Uterus (tissue), 4 donors: ENCODE measurements at places on chromosomes 6 and 20. TPM values are rescaled to one million over a fixed set of nuclear protein-coding genes. Genes with fewer than 3 reads are reported as not detected.

DNA sequence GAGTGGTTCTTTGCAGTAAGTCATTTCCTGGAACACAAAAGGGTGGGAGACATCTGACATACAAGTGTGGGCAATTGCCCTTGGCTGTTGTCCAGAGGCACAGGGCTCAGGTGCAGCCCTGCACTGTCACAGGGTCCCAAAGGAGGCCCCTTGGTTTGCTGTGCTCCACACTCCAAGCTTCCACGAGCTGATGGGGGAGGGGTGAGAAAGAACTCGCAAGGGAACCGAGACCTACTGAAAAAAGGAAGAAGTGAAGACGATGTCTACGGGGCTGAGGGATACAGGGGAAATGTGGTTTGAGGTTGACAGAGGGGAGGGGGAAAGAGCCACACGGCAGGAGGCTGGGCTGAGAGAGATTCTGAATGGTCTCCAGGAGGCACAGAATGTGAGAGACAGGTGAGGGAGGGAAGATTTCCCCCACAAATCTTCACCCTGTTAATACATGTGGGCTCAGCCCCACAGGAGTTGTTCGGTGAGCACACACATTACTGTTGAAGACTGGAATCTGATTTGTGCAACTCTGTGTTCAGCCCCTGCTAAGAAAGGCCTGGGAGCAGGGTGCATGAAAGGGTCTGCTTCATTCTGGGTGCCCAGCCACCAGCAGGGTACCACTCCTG, 123.4 kb downstream of the LY86 start:
- H3K27ac ChIP-seq, result no peak overlapping the region
- DNase-seq, result no peak
- no peaks in the 10 kb centered on the region for H3K4me1 ChIP-seq
- no peaks in the 10 kb centered on the region for H3K36me3 ChIP-seq

- H3K4me1 ChIP-seq, result no peaks in the 10 kb centered on the region
- peak; percentile 66 for DNase-seq
- H3K27ac ChIP-seq, result peak overlapping the region; percentile 69
- no peaks in the 10 kb centered on the region for H3K36me3 ChIP-seq
- H3K27me3 ChIP-seq, result no peaks in the 10 kb centered on the region
These were observed 20.3 kb downstream of the ZMYND8 start for GRCh38 chr20:47336129-47336754.

SPATA2 gene
- total RNA-seq, result 4.4 TPM

DNA sequence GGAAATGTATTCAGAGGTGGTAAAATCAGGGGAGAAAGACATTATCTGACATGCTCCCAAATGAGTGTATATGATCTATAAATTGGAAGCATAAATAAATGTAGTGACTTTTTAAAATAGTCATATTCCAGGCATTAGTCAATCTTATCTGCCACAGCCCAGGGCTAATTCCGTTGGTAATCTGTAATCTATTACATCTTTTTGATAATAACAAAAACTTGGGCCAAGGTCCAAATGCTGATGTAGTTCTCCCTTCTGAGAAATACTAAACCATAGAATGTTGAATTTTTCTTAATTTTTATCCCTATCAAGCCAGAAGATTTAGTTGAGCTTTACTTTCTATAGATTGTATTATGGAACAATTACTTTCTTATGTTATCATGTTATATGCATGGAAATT, 1279.8 kb downstream of the EPHA7 start:
- H3K27me3 ChIP-seq, result no peaks in the 10 kb centered on the region
- no peaks in the 10 kb centered on the region for H3K36me3 ChIP-seq
- no peak for DNase-seq
- no peak overlapping the region for H3K27ac ChIP-seq
- H3K4me3 ChIP-seq, result no peak overlapping the region

DNA sequence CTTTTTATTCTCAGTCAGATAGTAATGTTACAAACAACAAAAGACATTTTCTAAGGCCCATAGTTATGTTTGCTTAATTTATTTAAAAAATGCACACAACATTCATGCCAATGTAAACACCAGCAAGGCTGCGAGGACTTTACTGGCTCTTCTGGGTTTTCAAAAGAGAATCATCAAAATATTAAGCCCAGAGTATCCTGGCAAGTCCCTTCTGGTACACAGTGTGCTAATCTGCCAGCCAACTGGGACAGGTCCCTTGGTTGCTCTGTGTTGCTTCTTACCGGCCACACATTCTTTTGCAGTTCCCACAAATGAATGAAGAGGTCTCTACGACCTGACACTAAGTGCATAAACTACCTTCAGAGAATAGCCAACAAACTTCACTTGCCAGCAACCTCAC, 42.6 kb upstream of the SPDEF start:
- H3K27ac ChIP-seq, result no peak overlapping the region
- peaks cover 12% of the 10 kb centered on the region for H3K4me1 ChIP-seq
- H3K27me3 ChIP-seq, result no peaks in the 10 kb centered on the region
- no peak for DNase-seq
- H3K36me3 ChIP-seq, result no peaks in the 10 kb centered on the region

GRCh38 chr6:104940893-104941728, 15.8 kb upstream of the LIN28B start:
- H3K36me3 ChIP-seq, result no peaks in the 10 kb centered on the region
- no peak overlapping the region for H3K27ac ChIP-seq
- no peak for DNase-seq
- peaks cover 6% of the 10 kb centered on the region for H3K4me1 ChIP-seq

DNA sequence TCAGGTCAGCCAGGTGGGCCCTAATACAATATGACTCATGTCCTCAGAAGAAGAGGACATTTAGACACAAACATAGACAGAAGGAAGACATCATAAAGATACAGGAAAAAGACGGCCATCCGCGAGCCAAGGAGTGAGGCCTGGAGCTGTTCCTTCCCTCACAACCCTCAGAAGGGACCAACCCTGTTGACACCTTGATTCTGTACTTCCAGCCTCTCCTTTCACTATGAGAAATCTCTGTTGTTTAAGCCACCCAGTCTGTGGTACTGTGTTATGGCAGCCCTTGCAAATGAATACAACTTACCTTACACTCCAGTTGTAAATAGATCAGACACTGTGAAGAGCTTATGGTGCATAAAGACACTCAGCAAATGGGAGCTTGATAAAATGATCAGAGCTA, 199.7 kb downstream of the SAMD5 start:
- no peaks in the 10 kb centered on the region for H3K4me1 ChIP-seq
- H3K36me3 ChIP-seq, result no peaks in the 10 kb centered on the region
- DNase-seq, result no peak
- H3K4me3 ChIP-seq, result no peak overlapping the region
- no peaks in the 10 kb centered on the region for H3K27me3 ChIP-seq
